ENCODE measurements at places on chromosomes 2 and 18.

DNA sequence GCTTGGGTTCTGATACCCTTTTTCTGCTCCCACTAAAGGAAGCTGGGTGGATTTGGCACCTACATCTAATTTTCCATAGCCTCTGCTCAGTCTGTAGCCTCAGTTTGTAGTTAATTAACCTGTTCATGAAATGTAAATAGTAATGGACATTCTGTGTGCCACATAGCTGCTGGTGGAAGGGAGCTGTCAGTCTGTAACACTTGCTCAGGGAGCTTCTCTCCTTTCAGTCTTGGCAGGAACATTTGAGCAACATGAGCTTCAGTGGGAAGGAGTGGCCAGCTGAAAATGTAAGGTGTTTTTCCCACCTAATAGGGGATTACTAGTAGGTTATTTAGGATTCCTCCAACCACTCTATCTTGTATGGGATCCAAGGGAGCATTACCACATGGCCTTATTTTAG lies 203.4 kb downstream of the ASXL3 start:
- DNase-seq: no peak

DNA sequence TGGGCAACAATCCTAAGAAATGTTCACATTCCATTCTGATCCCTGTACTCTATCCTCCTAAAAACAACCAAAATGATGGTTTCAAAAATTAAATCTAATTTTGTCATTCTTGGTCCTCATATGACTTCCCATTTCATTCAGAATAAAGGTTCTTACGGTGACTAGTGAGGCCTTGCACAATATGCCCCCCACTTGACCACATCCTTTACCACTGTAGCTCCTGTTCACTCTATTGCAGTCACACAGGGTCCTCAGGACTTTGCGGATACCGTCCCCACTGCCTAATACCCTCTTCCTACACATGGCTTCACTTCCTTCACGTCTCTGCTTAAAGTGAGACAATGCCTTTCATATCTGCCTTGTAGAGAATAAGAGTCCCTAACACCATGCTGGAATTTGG lies 1058.7 kb upstream of the KLHL29 start:
- DNase-seq: no peak

- peak; percentile 8 for DNase-seq
These were observed 44.7 kb upstream of the KIDINS220 start for GRCh38 chr2:8882094-8882493.

- DNase-seq: no peak
These were observed 26.9 kb upstream of the ARL5A start for GRCh38 chr2:151855111-151855510.

GRCh38 chr2:118844261-118845004 lies 3.0 kb downstream of the EN1 start:
- no peak for DNase-seq

DNA sequence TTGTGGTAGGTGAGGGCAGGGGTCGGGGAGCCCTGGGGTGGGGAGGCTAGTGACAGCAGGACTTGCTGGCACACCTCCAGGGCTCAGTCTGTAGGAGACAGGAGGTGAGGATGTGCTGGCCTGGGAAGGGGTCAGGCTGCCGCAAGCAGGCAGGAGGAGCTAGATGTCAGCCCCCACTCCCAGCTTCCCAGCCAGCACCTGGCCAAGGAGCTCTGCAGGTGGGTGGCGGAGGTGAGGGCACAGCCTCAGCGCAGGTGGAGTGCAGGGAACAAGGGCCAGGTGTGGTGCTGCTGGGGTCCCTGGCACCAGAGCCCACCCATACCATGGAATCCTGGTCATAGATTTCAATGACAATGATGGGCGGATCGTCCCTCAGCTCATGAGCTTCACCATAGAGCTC lies 2.9 kb downstream of the OTOF start:
- no peak for DNase-seq

- DNase-seq: no peak
These were observed 28.8 kb downstream of the HDAC4 start for GRCh38 chr2:239371726-239372686.

DNA sequence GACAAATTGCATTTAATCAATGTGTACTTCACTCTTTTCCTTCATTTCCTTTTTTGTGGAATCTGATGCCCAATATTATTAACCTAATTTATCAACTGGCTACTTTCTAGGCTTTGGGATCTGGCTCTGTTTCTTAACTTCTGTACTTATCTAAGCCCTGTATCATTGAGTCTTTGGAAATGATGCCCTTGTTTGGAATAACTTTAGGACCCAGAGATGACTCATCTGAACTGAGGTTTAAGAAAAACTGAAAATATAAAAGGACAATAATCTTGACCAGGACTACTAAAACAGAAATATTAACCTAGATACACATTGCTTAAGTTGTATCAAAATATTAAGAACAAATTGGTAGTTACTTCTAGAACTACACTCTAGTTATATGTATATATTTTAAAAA lies 600.8 kb downstream of the CPS1 start:
- no peak for DNase-seq

- no peak for DNase-seq
These were observed 31.5 kb upstream of the PTPRM start for GRCh38 chr18:7535436-7536205.

DNA sequence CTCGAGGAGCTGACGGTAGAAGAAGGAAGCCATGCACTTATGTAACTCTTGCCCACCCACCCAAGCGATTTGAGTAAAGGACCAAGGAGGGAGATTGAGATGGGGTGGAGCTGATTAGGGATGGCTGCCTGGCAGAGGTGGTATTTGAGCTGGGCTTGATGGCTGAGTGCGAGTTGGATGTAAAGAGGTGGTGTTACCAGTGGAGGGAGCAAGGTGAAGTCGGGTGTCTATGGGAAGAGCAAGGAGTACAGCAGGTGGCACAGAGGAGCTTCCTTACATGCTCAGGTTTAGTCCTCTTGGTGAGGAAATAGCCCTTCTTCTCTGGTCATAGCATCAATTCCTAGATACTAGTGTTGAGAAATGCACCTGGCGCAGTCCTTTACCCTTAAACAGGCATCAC lies 294.2 kb upstream of the SKOR2 start:
- no peak for DNase-seq

DNA sequence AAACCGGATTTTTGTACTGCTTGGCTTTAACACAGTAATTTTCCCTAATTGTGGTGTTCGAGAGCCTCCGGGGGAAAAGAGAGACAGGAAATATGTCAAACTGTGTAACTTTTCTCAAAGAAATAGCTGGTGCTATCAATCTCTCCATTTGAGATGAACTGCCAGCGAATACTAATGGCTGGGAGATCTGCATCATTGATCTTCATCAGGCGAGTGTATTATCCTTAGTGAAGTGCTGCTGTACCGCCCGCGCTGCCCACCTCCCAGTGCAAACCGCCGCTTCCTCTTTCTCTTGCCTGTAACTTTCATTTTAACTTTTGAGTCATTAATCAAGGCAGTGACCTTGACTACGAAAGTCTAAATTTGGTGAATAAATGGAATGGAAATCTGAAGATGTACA lies 246.1 kb upstream of the ST6GAL2 start:
- DNase-seq: no peak

DNA sequence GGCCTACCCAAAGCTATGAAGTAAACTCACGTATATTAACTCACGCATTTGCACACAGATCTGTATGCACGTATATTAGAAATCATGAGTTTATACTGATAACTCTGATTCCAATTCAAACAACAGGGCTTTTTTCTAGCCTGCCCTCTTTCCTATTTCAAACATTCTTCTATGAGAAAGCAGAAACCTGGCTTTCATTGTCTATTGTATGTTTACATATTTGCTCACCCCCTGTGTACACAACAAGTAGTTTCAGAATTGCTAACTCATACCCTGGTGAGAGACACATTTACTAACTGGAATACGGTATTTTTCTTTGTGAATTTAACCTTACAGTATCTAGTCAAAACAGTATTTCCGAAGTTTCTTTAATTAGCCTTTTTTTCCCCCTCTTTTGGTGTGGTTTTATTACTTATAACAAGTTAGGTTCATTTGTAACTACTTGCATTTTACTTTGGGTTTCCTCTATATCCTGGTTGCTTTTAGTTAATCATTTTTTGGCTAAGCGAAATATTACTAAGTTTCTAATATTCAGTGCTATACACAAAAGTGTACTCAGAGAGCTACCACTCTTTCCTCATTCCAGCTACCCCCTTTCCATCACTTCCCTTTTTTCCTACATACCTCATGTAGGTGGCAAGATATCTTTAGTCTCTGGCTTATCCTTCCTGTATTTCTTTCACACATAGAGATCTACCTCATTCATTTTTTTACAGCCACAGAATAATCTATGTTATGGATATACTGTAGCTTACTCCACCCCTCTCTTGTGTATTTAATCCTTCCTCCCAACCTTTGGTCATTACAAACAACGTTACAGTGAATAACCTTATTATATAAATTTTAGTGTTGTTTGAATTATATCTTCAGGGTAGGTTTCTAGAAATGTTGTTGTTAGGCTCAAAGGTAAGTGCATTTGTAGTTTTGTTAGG lies 112.7 kb upstream of the BCL2L11 start:
- DNase-seq: no peak

GRCh38 chr18:21700528-21701075 lies 4.0 kb downstream of the ABHD3 start:
- DNase-seq: no peak

- no peak for DNase-seq
These were observed 101.8 kb upstream of the NDUFV2 start for GRCh38 chr18:9000733-9001132.

DNA sequence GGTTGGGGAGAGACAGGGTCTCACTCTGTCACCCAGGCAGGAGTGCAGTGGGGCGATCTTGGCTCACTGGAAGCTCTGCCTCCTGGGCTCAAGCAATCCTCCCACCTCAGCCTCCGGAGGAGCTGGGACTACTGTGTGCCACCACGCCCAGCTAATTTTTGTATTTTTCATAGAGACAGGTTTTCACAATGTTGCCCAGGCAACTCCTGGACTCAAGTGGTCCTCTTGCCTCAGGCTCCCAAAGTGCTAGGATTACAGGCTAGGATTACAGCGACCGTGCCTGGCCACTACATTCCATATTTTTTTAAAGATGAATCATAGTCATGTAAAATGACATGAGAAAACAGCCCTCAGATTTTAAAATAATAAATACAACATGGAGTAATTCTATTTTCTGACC lies 32.3 kb downstream of the CWC22 start:
- DNase-seq: no peak

GRCh38 chr2:10157293-10157692 lies 34.8 kb downstream of the RRM2 start:
- no peak for DNase-seq

GRCh38 chr2:197054437-197054836 lies 127.9 kb upstream of the PGAP1 start:
- DNase-seq: no peak

GRCh38 chr2:46390036-46390435 lies 89.3 kb upstream of the TMEM247 start:
- DNase-seq: no peak

DNA sequence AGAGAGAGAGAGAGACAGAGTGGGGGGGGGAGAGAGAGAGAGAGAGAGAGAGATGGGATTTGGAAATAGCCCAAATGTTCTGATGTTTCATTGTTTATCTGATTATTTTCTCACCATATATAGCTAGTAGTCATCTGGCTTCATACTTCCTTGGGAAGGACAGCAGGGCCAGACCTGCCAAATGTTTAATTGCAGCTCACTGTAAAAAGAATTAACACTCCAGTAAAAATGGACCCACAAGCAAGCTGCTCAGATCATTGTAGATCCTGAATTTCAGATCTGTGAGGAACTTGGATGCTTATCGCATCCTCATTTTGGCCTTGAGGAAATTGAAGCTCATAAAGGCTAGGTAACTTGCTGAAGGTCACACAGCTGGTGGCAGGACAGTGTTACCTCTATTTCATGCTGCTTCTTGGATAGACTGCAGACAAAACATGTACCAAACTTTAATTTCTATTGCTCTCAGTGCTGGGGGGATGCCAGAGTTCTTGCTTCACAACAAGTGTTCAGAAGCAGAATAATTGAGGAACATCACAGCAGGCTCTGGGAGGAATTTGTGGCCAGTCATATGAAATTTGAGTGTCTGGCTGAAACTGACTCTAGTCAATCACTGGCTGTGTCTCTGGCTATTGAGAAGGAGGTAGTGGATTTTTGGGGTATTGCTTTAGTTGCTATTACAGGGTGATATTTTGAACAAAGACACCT lies 223.5 kb downstream of the PIK3C3 start:
- DNase-seq: no peak

- no peak for DNase-seq
These were observed 33.7 kb upstream of the ZNF516 start for GRCh38 chr18:76528477-76529432.

DNA sequence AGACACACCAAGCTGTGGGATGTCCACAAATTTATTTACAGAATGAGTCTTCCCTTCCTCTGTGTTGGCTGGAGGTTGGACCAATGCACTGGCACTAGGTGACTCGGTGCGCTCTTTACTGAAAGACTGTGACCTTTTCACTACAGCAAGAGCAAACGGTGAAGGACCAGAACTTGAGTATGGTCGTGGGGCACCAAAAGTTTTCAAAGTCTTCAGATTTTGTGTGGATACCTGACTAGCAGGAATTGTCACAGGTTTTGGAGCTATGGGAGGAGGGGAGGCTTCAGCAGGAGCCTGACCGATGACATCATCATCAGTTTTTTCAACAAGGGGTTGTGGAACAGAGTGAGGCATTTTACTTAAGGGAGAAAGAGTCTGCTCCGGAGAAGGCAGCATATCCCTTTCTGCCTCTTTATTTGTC lies 73.0 kb upstream of the GRB14 start:
- DNase-seq: no peak

- DNase-seq: no peak
These were observed 56.4 kb downstream of the MERTK start for GRCh38 chr2:111954602-111955332.

DNA sequence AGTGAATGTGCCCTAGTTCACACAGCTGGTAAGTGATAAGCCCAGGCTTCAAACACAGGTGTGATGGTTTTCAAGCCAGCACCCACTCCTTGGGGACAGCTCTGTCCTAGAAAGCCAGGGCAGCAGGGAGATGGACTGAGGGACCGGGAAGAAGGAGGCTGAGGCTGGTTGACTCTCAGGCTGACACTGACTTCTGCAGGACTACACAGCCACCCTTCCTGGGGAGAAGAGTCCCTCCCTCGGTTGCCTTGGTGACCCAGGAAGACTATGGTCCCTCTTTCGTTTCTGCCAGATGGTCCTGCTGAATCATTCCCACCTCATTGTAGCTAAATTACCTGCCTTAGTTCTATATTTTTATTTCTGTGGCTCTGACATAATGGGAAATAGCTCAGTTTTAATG lies 11.3 kb upstream of the FSHR start:
- DNase-seq: no peak

GRCh38 chr2:208929139-208929864 lies 494.5 kb upstream of the MAP2 start:
- no peak for DNase-seq

- no peak for DNase-seq
These were observed 31.2 kb downstream of the ASB1 start for GRCh38 chr2:238457927-238458324.

- DNase-seq: no peak
These were observed 771 bp upstream of the IGFBP2 start for GRCh38 chr2:216632346-216632951.

- DNase-seq: no peak
These were observed 76.9 kb downstream of the DIS3L2 start for GRCh38 chr2:232038251-232038880.

GRCh38 chr18:32688821-32689220 lies 84.0 kb downstream of the KLHL14 start:
- no peak for DNase-seq

All from T-helper 2 cell (primary cell).